ENCODE measurements at places on chromosomes 3 and 15. TPM values are rescaled to one million over a fixed set of nuclear protein-coding genes. Genes with fewer than 3 reads are reported as not detected.

Gene CLDN1
- not detected for total RNA-seq

Gene HYAL3
- 5.5 TPM for total RNA-seq

Gene SORD
- total RNA-seq: 12.7 TPM

Gene CAMKV
- total RNA-seq: not detected

Gene PYGO1
- total RNA-seq: not detected

Gene RAB6B
- total RNA-seq: 0.81 TPM

Gene BFSP2
- total RNA-seq: not detected

Gene INKA1
- total RNA-seq: not detected

Gene DNAH12
- total RNA-seq: 0.05 TPM

Gene ROPN1
- total RNA-seq: not detected

Gene ARHGAP11A
- 89.9 TPM for total RNA-seq

Gene CNTN4
- total RNA-seq: not detected

Gene CPEB1
- total RNA-seq: not detected

Gene SAMD7
- total RNA-seq: not detected

Gene CFAP44
- total RNA-seq: 11.5 TPM

Gene FGF7
- not detected for total RNA-seq

Gene TF
- total RNA-seq: 0.98 TPM

Gene ZDHHC23
- 0.52 TPM for total RNA-seq

Gene SAXO2
- total RNA-seq: 1.3 TPM

Gene SEC11A
- total RNA-seq: 114 TPM

Gene SMAD6
- 0.33 TPM for total RNA-seq

Gene P2RY1
- 2.3 TPM for total RNA-seq

Gene NUTM1
- total RNA-seq: not detected

Gene FAM107A
- not detected for total RNA-seq

Gene MON1A
- total RNA-seq: 11.3 TPM

Gene RETNLB
- total RNA-seq: not detected

Gene PLSCR5
- not detected for total RNA-seq

Gene CPNE9
- total RNA-seq: 0.29 TPM

Gene SLC6A6
- 20.4 TPM for total RNA-seq

Gene FETUB
- not detected for total RNA-seq

Gene C3orf49
- not detected for total RNA-seq

Gene NPAP1
- not detected for total RNA-seq

Gene SLCO2A1
- total RNA-seq: not detected

Gene SHF
- total RNA-seq: 0.81 TPM

Gene AADACL2
- not detected for total RNA-seq

Gene CMSS1
- 35.7 TPM for total RNA-seq
